ENCODE measurements at places on chromosomes 13 and 19.
A peak's percentile ranks its signal among the peaks of the same experiment; 100 is the strongest.

DNA sequence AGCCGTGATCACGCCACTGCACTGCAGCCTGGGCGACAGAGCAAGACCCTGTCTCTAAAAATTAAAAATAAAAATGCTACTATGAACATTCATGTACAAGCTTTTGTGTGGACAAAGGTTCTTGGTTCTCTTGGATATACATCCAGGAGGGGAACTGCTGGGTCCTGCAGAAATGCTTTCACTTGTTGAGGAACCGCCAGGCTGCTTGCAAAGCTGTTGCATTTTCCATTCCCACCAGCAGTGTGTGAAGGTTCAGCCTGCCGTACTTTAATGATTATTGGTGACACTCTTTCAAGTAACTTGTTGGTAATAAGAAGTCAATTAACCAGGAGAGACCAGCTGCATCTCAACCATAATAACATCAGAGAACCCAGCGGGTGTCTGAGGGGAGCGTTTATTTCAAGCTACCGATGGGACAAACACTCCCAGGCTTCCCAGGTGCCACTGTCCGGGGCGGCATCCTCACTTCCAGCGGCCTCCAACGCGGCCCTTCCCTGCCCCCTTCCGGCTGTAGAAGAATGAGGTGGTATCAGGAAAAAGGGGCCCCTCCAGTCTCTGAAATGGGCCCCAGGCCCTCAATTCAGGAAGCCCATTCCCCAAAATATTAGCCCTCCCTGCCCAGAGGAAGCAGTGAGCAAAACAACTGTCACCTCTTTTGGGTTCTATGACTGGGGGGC lies 15.2 kb upstream of the PPP1R12C start:
- no peak for DNase-seq

GRCh38 chr19:34184880-34185491 lies 12.7 kb downstream of the LSM14A start:
- DNase-seq, result no peak

DNA sequence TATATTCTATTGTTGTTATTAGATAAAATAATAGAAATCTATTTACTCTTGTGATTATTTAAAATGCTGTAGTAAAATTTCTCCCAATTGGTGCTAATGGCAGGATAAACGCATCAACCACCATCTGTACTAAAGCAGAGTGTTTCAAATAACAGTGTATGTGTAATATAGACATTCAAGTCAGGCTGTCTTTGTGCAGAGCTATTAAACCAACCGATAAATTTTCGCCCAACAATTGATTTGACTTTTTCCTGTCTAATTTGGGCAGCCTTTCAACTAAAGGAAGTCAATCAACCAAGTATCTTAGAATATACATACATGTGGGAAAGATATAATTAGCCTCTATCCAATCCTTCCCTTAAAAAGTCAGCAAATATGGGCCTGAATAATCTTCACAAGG lies 5.8 kb downstream of the AMER2 start:
- no peak for DNase-seq

DNA sequence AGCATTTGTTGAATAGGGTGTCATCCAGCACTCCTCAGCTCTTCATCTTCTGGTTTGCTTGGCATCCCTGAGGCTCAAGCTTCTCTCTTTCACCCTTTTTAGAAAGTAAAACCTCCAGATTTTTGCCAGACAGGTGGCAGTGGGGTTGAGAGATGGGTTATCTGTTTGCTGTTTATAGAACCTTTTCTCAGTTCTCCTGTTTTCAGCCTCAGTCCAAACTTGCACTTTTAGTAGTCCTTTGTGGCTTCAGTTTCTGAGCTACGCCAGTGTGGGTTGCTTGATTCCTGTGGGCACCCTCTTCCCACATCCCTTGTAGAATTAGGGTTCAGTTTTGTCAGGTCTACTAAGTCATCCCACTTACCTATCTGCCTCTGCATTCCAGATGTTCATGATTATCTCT lies 147.9 kb downstream of the PAN3 start:
- no peak for DNase-seq

DNA sequence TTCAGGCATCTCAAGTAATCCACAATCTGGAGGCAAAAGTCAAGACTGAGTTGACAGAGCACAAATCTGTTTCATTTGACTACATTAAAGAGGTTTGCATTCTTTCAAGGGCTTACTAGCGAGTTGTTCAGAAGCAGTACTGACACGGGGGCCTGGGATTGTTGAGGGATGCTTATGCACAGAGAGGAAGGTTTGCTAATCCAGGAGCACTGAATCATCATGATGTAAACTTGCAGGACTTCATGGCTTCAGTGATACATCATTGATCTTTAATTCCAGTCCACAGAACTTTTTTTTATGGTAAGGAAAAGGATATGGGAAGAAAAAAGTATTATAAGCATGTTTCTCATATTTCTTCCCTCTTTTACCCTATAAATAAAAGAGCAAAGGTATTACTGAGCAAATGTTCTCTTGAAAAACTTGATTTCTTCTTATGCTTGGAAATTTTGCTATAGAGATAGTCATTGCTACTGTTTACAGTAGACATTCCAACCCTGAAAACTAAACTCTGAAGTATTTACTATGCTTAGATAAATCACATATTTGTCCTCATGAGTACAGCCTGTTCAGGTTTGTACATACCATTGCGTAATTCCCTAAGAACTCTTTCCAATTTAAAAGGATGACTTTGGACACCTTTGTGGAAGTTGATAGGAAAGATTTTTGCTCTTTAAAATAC lies 65.8 kb upstream of the KPNA3 start:
- peak; percentile 94 for DNase-seq

DNA sequence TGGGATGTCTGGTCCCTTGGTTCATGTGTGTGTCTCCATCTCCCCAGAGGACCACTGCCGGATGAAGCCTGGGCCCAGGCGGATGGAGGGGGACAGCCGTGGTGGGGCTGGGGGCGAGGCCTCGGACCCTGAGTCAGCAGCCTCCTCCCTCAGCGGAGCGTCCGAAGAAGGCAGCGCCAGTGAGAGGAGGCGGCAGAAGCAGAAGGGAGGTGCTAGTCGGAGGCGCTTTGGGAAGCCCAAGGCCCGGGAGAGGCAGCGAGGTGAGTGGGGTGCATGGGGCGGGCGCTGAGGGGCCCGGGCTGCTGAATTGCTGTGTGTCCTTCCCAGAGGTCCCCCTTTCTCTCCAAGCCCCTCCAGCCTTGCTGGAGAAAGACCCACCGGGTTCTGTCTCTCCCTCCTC lies 3.2 kb downstream of the CCDC106 start:
- DNase-seq, result no peak

GRCh38 chr13:59478908-59479307 lies 684.8 kb downstream of the DIAPH3 start:
- no peak for DNase-seq

- DNase-seq, result no peak
These were observed 872.3 kb downstream of the SLITRK1 start for GRCh38 chr13:83009987-83010386.

DNA sequence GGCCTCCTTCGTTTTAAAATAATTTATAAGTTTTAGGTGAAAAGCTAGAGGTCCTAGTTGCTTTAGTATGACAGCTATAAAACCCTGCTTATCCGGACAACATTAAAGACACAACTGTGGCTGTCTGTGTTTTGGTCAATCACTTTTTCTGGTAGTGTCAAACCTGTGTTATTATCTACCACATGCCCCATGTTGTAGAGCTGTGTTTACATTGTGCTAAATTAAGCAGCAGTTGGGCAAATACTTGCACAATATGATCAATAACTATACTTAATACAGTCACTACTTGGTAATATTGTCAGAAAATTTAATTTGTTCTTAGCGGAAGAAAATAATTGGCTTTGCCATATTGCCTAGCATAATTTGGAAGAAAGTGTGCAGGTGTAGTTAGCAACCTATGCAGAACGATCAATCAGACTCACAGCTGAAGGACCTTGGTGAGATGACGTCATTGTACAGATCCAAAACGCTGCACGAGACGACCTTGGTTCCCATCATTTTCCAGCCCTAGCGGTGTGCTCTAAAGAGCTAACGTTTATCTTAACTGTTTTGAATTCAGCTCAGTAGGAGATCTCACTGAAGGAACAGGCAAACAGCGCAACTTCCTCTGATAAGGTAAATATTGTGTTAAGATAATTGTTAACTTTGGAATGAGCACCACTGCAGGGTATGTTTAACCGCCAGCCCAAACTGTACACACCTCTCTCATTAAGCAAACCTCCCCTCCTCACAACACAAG lies 476.6 kb downstream of the IRS2 start:
- DNase-seq, result no peak

GRCh38 chr19:1249990-1250436 lies 1.6 kb downstream of the MIDN start:
- no peak for DNase-seq

DNA sequence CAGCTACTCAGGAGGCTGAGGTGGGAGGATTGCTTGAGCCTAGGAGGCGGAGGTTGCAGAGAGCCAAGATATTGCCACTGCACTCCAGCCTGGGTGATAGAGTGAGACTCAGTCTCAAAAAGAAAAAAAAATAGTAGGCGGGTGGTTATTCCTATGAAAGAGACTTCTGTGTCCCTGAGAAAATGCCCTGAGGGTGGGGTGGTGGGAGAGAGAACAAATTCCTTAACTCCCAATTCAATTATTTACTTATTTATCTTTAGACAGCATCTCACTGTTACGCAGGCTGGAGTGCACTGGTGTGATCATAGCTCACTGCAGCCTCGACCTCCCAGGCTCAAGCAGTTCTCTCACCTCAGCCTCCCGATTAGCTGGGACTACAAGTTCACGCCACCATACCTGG lies 10.3 kb upstream of the EEF2 start:
- no peak for DNase-seq

DNA sequence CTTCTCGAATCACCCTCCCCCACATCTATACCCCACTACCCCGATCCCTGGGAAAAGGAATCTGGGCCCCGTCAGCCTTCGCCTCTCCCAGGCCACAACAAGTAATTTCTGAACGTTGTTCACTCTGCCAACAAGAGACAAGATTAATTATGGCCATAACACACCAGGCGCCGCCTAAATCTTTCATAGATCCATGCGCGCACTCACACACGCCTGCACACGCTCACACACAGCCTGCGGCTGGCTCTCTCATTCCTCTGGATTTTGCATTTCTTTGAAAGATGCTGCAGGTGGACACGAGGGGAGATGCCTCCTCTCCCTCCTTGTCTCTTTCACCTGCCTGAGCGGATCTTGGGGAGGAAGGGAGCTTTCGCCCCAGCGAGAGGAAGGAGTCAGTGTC lies 17.1 kb downstream of the ZNRF4 start:
- no peak for DNase-seq

GRCh38 chr19:6680141-6680540 lies 10.2 kb upstream of the TNFSF14 start:
- DNase-seq, result no peak

DNA sequence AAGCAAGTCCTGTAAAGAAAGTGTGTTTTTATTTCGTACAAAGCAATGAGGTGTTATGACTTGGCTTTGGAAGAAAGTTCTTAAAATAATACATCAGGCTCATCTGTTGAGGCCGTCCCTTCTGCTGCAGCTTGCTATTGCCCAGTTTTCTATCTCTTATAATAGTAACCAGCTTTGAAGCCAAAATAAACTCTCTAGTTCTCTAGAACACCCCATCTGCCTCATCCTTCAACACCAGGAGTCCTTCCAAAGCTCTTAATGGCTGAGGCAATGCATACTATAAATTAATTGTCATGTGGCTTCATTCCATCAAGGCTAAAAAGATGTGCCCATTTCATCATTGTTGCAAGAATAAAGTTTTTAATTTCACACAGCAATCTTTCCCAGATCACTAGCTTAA lies 49.4 kb upstream of the IPO5 start:
- DNase-seq, result no peak

DNA sequence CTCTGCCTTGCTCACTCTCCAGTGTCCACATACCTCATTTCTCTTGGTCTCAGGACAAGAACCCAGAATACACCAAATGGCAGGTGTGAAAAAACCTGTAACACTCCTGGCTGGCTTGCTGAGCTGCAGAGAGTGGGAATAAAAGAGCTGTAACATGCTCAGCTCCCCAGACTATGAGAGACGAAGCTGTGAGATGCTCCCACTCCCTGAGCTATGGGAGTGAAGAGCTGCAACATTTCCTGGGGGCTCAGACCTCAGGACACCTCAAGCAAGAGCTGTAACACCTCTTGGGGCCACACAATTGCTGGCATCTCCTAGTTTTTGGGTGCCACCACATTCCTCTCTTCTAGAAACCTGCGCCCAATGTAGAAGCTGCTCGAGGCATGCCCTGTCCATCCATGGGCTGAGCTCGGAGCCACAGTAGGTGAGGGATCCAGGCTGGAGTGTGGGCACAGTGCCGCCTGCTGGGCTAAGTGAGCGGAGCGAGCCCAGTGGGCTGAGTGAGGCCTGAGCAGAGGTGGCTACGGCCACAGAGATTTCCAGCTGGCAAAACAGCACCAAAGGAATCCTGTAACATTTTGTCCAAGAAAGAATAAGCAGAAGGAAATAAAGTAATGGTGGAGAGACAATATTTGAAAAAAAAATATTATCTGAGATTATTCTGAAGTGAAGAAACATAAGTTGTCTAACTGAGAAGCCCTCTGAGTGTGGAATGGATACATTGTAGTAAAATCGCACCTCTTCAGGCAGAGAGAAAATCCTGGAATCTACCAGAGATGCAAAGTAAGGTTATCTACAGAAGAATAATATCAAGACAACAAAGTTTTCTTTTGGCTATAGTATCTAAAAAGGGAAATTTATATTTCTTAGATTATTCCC lies 186.2 kb upstream of the PCDH9 start:
- no peak for DNase-seq

- DNase-seq, result no peak
These were observed 7.0 kb upstream of the CDC42EP5 start for GRCh38 chr19:54480051-54480450.
